AG10803 (cell line): ENCODE measurements at places on chromosomes 2 and 18.
A peak's percentile ranks its signal among the peaks of the same experiment; 100 is the strongest.

DNA sequence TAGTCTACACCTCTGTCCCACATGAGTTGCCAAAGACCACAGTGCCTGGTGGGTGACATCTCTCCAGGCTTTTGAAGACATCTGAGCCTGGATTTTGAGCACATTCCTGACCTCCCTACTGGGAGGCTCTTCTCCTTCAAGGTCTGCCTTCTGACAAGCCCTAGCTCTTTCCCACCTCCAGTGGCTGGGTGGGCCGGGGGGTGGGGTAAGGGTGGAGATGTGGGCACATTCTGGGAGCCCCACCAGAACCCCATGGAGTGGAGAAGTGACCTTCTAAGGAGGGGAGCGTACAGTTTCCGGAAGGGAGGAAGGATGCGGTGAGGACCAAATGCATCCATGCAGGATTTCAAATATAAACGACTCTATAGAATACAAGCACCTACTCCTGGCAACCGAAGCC is 27.9 kb upstream of the ANXA4 start:
- DNase-seq, result no peak

DNA sequence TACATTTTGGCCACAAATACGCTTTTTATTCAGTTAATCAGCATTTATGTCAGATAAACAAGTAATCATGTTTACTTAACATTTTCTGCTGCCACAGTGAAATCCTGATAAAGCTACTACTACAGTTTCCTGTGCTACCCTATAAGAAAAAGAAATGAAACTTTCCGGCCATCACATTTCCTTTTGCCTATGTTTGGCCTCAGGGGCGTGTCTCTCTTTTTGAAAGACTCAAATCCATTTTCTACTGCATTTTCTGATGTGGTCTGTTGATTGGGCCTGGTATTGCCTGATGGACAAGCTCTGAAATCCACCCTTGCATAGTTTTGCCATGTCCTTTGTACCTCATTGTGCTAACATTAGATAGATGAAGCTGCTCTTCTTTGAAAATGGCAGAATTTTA is 152.6 kb downstream of the AGPS start:
- no peak for DNase-seq

DNA sequence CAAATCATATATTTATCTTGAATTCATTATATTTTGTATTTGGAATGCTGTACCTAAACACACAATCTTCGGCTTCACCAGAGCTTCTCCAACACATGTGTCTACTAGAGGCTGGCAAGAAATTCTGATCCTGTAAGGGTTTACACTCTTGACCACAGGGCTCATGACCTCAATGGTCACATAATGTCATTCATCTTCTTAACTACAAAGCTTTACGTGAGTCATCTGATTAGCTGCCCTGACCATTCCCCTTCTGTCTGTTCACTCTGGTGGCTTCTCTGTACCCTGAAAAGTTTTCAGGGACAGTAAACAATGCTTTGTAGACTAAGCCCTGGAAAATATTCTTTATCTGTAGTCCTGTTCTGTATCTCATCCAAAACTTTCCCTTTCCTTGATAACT is 423.9 kb downstream of the CMPK2 start:
- no peak for DNase-seq

- DNase-seq, result no peak
These were observed 207.9 kb downstream of the GLI2 start for GRCh38 chr2:120943403-120944034.

- no peak for DNase-seq
These were observed 106.7 kb upstream of the KLHL14 start for GRCh38 chr18:32879497-32879896.

- DNase-seq, result no peak
These were observed 196.8 kb downstream of the LRRTM4 start for GRCh38 chr2:77325395-77325794.

DNA sequence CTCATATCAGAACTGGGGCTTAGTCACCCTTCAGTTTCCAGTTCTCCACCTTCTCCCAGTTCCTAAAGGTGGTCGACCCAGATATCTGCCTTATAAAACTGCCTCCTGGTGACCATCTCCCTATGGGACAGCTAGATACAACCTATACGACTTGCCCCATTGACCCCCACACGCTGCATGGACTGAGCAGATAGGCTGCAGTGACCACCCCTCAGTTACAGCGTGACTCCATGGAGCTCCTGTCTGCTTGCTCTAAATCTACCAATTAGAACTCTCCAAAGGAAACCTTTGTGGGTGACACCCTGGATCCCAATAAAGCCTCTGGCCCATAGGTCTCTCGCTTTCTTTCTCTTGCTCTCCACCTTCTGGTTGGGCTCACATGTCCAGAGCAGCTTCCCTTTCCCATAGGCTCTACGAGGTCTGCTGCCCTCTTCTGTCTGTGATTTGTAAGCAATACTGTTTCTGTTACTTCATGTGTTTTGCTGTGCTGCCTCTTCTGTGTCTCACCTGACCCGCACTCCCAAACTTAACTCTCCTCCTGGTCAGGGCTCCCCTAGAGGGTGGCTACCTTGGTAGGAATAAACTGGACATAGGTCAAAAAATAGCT is 971.3 kb upstream of the FAM98A start:
- DNase-seq, result no peak

GRCh38 chr2:28219758-28220368 is 172.8 kb upstream of the FOSL2 start:
- no peak for DNase-seq

DNA sequence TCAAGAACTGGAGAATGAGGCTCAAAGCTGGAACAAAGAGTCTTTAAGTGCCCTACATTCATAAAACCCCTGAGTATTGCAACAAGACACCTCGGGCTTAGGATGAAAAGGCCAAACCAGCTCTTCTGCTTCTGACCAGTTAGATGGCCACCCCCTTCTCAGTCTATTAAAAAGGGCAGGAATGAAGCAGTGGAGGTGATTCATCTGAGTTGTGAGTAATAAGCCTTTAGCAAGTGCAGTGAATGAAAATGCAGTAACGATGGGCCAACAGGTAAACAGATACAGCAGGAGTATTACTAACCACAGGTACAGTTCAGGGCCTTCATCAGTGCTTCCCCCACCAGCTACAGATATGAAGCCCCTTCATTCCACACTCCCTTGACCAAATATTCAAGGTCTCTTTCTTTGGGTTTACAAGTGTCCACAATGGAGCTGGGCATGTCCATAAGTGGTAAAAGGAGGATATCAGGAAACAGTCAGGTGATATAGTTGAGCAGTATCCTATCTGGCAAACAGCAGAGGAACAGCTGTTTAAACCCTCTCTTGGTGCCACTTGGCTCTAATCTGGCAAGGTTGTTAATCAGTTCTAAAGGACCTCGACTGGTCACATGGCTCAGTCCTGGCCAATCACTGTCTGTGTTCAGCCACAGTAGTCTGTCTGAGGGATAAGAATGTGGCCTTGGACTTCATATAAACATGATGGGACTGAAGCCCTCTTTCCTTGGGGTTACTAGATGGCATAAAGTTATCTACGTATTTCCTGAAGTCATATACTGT is 17.8 kb downstream of the SERPINB13 start:
- peak; percentile 10 for DNase-seq

- peak; percentile 48 for DNase-seq
These were observed 83.7 kb downstream of the SP3 start for GRCh38 chr2:173881461-173881860.
